ENCODE measurements at places on chromosomes 11 and 22.

DNA sequence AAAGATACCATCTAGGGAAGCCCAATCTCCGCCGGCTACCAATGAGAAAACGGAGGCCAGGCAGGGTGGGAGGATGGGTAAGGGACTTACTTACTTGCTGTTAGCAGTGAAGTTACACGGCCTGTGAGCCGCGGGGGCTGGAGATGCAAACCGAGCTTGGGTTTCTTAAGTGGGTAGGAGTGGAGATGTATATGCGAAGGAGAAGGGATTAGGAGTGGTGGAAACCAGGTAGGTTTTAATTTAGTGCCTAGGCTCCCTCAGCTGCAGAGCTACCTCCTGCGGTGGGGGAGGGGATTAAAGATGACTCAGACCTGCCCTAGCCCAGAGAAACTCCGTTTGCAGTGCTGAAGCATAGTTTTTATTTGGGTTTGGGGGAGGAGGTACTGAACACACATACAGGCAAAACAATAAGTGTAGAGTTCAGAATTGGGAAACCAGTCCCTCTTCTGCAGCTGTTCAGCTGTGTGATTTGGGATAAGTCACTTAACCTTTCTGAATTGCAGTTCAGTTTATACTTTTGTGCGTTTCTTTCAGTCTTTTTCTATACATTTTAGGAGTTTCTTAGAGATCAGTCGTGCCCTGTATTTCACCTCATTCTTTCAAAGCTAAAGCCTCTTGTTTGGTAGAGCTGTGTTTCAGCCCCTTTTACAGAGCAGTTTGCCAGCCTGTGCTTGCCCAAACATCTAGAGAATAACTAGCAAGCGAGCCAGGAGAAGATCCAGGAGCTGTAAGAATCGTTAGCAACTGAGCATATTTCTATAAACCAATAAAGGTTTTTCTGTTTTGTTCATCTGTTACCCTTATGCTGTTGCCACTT lies 596 bp upstream of the TNRC6B start:
- peak; percentile 90 for DNase-seq

- peak; percentile 55 for DNase-seq
Observed at GRCh38 chr11:46339816-46340215, 7.4 kb upstream of the DGKZ start.

DNA sequence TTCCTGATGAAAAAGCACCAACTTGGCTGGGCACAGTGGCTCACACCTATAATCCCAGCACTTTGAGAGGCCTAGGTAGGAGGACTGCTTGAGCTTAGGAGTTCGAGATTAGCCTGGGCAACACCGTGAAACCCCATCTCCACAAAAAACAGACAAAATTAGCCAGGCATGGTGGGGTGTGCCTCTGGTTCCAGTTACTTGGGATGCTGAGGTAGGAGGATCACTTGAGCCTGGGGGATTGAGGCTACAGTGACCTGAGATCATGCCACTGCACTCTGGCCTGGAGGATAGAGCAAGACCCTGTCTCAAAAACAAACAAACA lies 3.0 kb downstream of the HPS4 start:
- no peak for DNase-seq

- peak; percentile 77 for DNase-seq
Observed at GRCh38 chr11:124195189-124195734, 12.1 kb downstream of the OR10D3 start.

DNA sequence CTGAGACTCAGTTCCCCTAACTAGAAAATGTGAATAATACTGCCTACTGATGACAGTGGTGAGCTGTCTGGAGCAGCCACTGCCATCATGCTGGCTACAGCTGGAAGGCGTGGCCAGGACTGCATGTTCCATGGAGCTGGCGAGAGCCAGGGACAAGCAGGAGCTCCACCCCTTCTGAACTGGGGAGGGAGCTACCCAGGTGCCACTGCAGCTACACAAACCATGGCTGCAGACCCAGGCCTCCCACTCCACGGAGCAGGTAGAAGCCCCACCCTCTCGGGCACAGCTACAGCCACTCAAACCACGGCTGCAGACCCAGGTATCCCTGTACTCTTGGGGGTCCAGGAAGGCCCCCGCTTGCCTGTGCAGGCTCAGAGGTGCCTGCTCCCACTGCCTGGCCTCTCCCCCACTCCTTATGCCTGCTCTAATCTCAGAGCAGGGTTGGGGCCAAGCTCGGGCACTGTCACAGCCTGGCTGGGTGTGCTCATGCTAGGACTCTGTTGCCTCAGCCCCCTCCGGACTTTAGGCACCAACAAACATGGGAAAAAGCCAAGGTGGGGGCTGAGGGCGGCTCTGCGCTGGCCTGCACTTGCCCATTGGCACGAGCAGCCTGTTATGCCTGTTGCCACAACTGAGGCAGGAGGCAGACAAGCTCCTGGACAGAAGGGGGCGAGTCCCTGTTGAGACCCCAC lies 51.7 kb downstream of the RAB30 start:
- DNase-seq: no peak

DNA sequence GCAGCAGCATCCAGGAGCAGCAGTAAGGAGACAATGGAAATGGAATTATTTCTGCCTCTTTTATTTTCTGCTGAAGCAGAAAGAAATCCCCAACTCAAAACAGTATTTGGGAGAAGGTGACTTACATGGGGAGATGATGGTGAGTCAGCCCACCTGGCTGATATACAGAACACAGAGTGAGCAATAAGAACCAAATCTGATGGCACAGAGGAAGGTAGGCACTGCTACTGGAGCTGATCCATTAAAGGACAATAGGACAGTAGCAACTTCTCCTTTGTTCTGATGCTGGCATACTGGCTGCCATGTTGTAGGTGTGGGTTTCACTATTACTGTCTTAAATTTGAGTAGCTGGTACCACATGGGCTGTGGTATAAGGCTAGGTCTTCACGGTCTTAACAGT lies 45.2 kb downstream of the CLPB start:
- no peak for DNase-seq

- no peak for DNase-seq
Observed at GRCh38 chr22:37508431-37508992, 10.7 kb downstream of the CARD10 start.

- no peak for DNase-seq
Observed at GRCh38 chr22:17412232-17412631, 43.0 kb downstream of the CECR2 start.

- peak; percentile 8 for DNase-seq
Observed at GRCh38 chr11:99968336-99968735, 718.8 kb upstream of the ARHGAP42 start.

DNA sequence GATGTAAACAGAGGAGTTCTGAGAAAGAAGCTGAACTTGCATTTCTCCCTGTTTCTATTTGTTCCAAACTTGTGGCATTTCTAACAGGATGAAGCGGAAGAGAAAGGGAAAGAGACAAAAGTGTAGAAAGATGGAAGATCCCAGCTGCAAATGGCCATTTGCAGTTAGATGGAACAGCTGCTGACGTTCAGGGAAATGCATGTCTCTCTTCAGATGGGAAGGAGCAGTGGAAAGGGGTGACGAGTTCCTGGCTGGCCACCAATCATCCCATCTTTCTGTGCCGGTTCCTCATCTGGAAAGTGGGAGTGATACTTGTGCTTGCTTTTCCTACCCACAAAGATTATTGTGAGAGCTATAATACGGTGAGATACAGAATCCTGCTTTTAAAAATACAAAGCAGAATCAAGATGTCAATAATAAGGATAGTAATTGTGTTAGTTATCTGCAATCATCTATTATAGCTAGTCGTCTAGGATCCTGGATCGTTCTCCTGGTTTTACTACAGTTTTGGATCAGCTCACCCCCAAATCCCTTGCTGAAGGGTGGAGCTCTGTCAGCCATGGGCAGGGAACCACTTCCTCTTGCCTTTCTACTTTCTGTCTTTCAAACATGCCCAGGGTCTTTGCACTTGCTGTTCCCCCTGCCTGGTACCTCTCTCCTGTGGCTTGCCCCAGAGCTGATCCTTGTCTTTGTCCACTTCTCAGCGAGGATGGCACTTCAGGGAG lies 1.2 kb upstream of the TIMP3 start:
- DNase-seq: no peak

- no peak for DNase-seq
Observed at GRCh38 chr11:83153764-83154163, 3.2 kb upstream of the PCF11 start.

- DNase-seq: no peak
Observed at GRCh38 chr11:58028687-58029411, 1.9 kb upstream of the OR6Q1 start.

DNA sequence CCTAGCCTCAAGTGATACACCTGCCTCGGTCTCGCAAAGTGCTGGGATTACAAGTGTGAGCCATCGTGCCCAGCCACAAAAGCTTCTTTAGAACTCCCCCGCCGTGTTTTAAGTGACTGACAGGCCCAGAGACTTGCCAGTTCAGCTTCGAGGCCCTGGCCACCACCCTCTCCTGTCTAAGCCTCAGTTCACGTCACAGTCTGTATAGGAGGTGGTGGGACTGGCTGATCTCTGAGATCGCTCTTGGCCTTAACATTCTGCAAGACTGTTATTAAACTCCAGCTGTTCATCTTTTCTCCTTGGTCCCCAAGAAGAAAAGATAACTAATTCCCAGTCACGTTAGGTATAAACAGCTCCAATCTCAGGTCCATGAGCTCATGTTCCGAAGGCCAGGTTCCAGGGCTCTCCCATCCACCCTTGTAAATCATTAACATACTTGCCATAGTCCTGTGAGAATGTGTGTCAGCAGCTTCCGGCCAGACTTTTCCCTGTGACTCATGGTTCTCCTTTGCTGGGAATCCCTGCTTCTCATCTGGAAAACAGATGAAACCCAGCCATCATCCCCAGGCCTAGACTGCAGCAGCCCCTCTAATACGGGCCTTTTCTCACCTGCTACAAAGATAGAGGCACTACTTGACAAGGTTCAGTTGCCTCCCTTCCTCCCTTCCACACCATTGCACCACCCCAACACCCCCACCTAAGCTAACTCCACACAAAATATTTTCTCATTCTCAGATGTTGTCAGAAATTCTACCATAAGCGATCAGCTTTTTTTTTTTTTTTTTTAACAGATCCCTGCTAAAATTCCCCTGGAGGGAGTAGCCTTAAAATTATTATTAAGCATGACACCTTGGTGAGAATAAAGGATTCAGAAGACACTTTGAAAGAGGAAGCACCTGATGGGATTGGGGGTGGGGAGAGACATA lies 5.6 kb upstream of the KIAA0930 start:
- peak; percentile 91 for DNase-seq

GRCh38 chr11:110453684-110454354 lies 24.1 kb downstream of the FDX1 start:
- no peak for DNase-seq

DNA sequence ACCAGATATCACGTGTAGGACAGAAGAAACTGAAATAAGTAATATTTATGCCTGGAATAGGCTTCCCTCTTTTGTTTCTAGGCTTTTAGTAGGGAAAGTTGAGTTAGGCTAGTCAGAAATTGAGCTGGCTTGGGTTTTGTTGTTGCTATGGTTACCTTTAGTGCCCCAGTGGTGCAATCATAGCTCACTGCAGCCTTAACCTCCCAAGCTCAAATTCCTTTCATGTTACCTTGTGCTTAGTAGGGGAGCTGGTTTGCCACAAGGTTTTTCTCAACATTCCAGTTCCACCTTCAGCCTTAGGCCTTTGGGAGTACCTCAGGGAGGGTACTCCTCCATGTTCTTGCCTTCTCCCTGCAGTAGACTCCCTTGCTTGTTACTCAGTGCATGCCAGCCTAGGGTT lies 69.1 kb upstream of the SUSD2 start:
- peak; percentile 50 for DNase-seq

GRCh38 chr11:129503646-129504045 lies 128.0 kb downstream of the BARX2 start:
- no peak for DNase-seq

DNA sequence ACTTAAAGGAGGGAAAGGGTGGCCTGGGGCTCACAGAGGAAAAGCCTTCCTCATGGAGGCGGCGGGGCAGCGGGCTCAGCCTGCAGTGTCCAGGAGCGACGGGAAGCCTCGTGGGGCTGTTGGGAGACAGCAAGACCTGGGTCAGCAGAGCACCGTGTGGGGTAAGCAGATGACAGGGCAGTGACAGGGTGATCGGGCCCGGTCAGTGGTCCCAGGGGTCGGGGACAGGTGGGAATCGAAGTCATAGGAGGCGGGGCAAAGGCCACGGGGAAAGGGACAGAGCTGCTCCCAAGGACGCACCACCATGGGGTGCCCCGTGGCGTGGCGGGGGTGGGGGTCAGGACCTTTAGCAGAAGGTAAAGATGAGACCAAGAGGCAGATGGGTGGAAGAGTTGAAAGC lies 49.8 kb downstream of the CDKN1C start:
- DNase-seq: no peak

DNA sequence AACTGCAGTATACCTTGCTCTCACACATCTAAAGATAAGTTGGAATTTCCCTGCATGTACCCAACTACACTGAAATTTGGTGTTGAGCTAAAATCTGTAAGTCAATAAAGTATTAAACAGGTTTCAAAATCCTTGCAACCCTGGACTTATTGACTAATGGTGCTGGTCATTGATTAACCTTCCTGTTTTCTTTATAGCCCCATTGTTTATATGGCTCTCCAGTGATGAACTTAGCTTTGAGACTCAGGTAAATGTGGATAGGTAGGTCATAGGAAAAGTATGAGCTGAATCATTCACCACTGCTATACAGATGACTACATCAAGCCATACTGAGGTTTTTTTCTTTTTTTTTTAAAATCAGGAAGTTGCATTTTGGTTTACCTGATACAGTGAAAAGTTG lies 132.7 kb downstream of the FAT3 start:
- DNase-seq: no peak

DNA sequence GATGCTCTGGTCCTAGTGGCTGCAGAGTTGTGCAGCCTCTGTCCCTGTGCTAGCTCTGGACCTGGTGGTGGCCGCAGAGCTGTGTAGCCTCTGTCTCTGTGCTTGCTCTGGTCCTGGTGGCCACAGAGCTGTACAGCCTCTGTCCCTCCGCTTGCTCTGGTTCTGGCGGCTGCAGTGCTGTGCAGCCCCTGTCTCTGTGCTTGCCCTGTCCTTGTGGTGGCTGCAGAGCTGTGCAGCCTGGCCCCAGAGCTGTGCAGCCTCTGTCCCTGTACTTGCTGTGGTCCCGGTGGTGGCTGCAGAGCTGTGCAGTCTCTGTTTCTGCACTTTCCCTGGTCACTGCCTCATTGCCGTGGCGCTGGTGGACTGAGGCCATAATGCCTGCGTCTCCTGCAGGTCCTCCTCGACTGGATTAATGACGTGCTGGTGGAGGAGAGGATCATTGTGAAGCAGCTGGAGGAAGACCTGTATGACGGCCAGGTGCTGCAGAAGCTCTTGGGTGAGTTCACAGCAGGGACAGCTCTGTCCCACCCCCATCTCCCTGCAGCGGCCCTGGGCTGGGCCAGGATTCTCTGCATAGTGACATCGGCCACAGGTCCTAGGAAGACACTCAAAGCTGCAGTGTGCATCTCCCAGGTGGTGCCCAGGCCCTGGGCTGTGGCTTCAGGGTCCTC lies 61.9 kb upstream of the PARVG start:
- DNase-seq: no peak
